ENCODE measurements at places on chromosomes 7 and 10.

- DNase-seq = no peak
These were observed 24.3 kb downstream of the PTPN12 start for GRCh38 chr7:77561352-77561751.

DNA sequence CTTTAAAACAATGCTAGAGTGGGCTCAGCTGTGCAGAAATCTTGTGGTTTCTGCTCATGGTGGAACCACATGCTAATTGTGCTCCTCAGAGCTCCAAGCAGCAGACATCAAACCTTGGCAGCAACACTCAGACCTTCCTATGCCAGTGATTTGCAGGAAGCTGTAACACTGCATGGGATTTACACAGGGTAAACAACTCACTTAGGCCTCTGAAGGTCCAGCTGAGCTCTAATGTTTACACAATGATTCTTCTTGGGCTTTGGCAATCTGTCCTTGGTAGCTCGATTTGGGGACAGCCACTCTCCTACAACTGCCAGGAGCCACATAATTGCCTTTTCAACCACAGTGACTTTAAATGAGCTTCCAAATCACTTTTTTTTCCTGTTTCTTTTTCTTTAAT lies 97.7 kb upstream of the PDLIM1 start:
- DNase-seq = no peak

GRCh38 chr7:74455928-74456327 lies 2.2 kb downstream of the GTF2IRD1 start:
- DNase-seq = no peak

DNA sequence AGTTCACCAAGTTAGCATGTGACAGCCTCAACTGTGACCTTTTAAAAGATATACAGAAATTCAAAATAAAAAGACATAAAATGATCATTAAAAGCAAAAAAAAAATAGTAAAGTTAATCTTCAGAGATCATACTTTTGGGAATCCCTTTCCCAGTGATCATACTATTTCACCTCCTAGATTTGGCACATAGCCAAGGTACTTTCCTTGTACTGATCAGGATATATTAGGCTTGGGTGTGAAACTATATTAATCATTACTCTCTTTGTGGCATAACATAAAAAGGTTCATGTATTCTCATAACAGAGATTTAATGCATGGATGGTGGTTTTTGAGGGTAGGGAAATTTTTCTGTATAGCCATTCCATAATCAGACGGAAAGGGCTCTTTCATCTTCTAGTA lies 109.6 kb upstream of the ZWINT start:
- no peak for DNase-seq

DNA sequence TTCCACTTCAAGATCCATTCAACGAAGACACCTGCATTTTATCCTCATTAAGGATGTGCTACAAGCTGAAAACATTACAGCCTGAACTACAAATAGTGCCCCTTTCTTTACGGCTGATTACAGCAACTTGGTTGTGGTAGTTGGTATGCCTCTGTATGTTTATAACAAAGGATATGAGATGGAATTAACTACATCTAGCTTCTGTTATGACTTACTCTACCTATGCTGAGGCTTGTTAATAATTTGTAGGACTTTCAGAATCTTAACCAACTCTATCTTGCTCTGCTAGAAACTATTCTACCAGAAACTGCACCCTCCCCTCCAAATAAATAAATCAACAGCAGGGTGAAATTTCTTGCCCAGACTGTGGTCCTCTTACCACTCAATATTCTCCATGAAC lies 448.1 kb downstream of the GRM8 start:
- DNase-seq = no peak

DNA sequence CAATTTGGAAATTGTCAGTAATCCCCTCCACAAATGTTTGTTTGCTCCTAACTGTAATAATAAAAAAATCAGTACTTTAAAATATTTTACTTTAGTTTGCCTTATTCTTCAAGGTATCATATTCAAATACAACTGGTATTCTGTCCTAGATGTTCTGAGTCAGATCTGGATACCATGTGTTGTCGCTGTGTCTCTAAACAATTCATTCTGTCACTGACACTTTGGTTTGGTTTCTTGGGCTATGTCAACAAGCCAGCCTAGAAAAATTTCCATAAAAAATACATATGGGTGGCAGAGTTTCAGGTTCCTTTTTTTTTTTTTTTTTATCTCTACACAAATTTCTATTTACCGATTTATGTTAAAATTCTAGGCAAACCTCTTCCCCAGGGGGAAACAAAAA lies 33.2 kb upstream of the SEMA3D start:
- DNase-seq = no peak

- no peak for DNase-seq
These were observed 35.8 kb downstream of the MINDY3 start for GRCh38 chr10:15824498-15824897.

GRCh38 chr7:22487978-22488642 lies 11.9 kb downstream of the STEAP1B start:
- no peak for DNase-seq

- no peak for DNase-seq
These were observed 4.4 kb upstream of the ABHD11 start for GRCh38 chr7:73742753-73743641.

- DNase-seq = no peak
These were observed 44.5 kb upstream of the ELMO1 start for GRCh38 chr7:37493123-37493522.

- DNase-seq = no peak
These were observed 100.4 kb upstream of the MACROH2A2 start for GRCh38 chr10:69952069-69952800.

Data from activated CD4-positive, CD25-positive, alpha-beta regulatory T cell (primary cell).